Right lung (tissue), 10 donors: ENCODE measurements at places on chromosomes 1 and 21.

DNA sequence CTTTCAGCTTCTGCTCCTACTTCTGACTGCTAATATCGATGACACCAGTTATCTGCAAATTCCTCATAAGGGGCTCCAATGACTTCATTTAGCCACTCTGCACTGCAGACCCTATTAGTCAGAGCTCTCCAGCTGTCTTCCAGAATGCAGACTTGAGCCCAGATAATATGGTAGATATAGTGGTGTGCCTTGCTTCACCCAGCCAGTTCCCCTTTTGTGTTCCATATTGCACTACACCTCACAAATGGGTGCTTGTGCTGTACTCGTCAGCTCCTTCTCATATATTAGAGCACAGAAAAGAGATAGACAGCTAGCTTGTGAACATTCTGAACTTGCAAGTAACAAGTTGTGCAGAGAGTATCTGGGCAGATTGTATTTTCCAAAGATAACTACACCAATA, 23.7 kb upstream of the COG2 start:
- no peak for DNase-seq

DNA sequence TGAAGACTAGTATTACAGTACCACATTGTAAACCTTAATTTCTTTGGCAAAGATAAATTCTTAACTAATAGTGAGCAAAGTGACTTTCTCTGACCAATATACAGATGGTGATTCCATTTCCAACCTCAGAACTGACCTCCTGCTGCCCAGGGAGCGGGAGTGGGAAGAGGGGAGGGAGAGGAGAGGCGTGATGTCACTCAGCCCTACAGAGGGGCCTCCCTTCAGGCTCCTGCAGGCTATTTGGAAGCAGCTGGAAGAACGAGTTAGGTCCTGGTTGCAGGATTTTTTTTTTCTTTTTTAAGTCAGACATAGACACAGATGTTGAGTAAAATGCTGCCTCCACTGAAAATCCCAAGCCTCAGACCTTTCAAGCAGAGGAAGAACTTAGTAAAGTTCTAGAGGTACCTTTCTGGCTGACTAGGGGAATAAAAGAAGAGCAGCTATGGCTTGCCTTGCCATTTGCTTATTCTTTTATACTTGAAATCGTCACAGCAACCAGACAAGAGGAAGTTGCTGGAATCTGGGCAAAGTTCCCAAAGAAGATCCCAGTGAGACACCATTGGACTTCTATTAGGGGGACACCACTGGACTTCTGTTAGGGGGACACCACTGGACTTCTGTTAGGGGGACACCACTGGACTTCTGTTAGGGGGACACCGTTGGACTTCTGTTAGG, 54.5 kb downstream of the EXO1 start:
- DNase-seq, result peak; percentile 12

DNA sequence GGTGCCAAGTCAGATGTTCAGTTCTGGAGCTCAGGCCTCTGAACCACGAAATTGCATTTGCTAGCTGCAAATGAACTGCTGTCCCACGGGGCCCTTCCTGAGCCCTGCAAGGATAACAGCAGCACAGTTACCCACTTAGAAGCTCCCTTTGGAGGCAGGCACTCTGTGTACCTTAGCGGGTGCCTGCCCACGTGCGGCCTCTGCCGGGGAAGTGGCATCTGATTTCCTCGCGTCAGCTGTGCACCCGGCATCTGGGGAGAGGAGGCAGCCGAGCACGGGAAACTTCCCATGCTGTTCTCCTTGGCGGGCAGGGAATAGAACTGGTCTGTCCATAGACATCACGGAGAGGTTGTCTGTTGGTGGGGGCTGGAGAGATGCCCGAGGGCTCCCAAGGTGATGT, 148.0 kb upstream of the C1orf174 start:
- DNase-seq, result no peak

DNA sequence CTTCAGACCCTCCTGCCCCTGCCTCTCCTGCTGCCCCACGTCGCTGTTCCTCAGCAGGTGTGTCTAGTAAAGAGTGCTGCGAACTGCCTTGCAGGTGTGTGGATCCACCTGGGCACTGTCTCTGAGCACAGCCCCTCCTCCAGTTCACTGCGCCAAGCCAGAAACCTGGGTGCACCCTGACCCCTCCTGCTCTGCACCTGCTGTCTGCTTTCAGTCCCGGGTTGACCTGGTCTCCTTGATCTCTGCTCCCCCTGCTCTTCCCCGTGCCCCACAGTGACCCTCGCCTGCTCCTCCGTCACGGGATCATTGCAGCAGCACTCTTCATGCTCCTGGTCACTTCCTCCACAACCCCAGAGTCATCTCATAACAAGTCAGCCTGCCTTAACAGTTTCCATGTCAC, 6.5 kb downstream of the A3GALT2 start:
- no peak for DNase-seq

GRCh38 chr1:167248707-167249642, 28.3 kb downstream of the POU2F1 start:
- DNase-seq, result no peak

DNA sequence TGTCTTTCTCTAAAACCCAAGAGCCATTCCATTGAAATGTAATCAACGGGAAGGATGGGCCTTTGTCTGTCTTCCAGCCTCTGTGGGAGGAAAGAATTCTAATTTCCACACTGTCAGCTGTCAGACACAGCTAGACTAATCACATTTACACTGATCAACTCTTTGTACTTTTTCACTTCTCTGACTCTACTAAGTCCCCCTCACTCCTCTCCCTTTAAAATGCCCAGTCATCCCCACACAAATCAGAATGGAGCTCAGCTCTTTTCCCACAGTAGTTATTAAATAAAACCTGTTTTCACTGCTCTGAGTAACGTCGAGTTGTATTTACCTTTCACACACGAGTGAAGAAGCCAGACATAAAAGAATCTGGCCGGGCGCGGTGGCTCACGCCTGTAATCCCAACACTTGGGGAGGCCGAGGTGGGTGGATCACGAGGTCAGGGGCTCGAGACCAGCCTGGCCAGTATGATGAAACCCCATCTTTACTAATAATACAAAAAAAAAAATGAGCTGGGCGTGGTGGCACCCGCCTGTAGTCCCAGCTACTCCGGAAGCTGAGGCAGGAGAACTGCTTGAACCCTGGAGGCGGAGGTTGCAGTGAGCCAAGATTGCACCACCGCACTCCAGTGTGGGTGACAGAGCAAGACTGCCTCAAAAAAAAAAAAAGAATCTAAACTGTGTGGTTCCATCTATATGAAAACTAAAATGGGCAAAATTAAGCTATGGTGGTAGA, 13.3 kb downstream of the ZBTB8OS start:
- DNase-seq, result no peak

- DNase-seq, result no peak
Observed at GRCh38 chr1:30920827-30921226, 12.3 kb upstream of the SDC3 start.

- no peak for DNase-seq
Observed at GRCh38 chr1:228207851-228208821, at the start of gene OBSCN. Gene OBSCN, plus strand, starts transcription at chr1:228208044. Its CDS starts 3,740 bp downstream, at chr1:228211784.

- no peak for DNase-seq
Observed at GRCh38 chr1:161994175-161994668, 29.4 kb downstream of the OLFML2B start.

- no peak for DNase-seq
Observed at GRCh38 chr1:23403038-23403336, 21.6 kb downstream of the TCEA3 start.

- no peak for DNase-seq
Observed at GRCh38 chr1:162003061-162003829, 20.4 kb downstream of the OLFML2B start.

DNA sequence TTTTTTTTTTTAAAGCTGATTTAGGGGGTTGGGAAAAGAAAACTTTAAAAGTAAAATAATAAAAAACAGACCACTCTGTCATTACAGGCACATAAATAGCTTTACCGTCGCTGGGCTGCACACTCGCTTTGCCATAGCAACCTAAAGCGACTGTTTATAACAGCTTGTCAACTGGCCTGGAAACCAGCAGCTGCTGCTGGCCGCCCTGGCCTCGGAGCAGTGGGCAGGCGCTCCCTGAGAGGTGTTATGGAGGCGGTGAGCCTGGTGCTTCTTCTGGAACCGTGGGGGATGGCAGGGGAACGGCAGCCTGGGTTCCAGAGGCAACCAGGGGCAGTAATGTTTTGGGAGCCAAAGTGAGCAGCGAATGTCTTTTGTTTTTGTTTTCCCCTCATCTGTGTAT, 45.7 kb downstream of the ATP2B4 start:
- peak; percentile 94 for DNase-seq

GRCh38 chr21:34892209-34892608, 156.9 kb downstream of the RUNX1 start:
- DNase-seq, result no peak

GRCh38 chr21:25179116-25179515, 428.2 kb downstream of the MRPL39 start:
- no peak for DNase-seq

DNA sequence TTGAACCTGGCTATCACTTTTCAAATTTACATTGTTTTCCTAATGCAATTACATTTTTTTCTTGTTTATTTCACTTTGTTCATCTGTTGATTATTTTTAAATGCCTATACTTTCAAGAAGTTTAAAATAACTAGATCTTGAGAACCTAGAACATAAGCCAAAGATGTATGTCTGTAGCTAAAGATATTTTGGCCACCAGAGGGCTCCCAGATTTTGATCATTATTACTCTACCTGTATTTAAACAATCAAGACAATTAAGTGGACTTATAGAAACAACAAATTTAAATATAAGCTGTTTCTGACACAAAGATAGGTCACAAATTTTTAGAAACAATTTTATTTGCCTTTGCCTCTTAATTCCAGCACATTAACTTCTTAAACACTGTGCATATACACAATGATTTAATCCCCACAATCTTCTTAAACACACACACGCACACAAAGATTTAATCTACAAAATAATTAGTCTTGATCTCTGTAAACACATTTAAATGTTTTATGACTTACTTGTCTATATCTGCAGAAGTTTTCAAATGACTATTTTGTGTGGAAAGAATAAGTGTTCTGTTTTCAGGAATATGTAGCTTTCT, 380.0 kb downstream of the DSCAM start:
- peak; percentile 13 for DNase-seq

DNA sequence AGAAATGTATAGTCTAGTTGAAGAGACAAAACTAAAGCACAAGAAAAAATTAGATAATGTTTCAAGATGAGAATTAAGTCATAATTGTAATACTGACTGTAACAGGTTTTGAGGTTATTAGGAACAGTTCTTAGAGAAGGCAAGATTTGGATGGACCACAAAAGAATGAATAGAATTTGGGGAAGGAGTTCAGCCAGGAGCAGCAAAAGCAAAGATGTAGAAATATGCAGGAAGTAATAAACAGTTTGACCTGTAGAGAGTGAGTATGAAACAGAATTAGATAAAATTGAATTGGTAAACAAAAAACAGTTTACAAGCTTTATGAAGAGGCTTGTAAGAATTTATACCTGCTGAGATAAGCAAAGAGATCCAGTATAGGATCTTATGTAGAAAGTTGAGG, 16.3 kb downstream of the VPS45 start:
- DNase-seq, result no peak

- DNase-seq, result no peak
Observed at GRCh38 chr1:11204396-11205190, 15.4 kb downstream of the ANGPTL7 start.

DNA sequence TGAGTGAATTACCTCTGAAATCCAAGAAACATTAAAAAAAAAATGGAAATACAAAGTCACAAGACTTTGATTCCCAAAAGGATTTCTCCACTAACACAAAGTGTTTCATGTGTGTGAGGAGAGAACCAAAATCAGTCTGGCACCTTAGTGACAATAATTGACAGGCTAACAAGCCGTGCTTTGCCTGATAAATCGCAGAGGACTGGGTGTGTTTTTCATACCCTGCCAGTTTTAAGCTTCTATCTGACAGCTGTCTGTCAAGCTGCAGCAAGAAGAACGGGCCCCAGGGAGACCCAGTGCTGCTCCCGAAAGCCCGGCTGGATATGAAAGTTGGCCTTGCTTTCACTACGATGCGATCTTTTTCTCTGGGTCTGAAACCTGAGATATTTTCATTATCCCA, 101.6 kb upstream of the KCNK2 start:
- DNase-seq, result no peak

DNA sequence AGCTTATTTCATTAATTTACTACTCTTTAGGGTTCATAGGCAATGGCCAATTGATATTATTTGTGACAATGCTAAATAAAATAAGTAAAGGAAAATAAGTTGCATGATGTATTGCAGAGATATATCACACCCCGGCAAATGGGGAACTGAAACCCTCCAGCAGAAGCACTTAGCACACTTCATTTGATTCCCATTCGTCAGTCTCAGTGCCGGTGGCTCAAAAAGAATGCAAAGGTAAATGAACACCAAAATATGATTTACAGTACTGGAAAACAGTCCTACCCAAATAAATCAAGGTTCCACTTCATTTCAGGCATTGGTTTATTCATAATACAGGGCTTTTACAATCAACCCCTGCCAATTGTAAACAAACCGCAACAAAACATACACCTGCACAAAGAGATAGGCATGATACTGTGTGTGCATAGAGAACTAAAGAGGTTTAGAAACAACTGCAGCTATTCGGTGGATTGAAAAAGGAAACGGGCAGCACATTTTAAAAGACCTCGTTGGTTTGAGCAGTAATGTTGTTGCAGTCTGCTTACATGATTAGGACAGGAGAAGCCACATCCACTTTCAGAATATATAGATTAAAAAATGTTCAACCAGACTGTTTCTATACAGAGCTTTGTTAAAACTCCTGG, 1019.2 kb downstream of the TTLL7 start:
- DNase-seq, result no peak

GRCh38 chr1:168957818-168958217, 148.7 kb upstream of the ATP1B1 start:
- no peak for DNase-seq

- no peak for DNase-seq
Observed at GRCh38 chr1:174999936-175000696, at the start of gene CACYBP. Gene CACYBP, plus strand, starts transcription at chr1:174999947. Its CDS starts 234 bp downstream, at chr1:175000181.

DNA sequence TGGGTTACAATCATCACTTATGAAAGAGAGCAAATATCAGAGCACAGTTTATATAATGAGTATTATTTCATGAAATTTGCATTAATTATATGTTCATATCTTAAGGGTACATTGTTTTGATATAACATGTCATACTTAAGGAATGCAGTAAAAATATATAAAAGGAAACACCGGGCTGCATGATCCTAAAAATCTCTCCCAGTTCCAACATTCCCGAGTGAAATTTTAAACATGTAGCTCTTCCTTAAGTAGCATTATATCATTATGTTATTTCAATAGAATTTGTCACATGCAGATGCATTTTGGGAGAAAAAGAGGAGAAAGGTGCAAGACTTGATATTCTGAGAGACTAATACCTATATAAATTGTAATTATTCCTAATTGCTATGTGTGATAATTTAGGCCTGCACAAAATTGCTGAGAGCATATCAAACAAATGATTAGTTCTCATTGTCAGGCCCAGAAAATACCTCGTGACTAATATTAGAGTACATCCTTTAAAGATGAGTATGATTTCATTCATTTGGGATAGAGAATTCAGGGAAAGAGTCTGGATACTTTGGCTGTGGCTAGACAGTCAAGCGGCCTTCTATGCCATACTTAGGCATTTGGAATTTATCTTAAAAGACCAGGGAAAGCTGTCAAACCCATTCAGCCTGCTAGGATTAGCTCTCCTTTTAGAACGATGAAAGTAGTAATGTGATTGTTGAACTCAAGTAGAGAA, 86.8 kb downstream of the ADGRL2 start:
- no peak for DNase-seq
